ENCODE measurements at places on chromosomes 12 and 14.

DNA sequence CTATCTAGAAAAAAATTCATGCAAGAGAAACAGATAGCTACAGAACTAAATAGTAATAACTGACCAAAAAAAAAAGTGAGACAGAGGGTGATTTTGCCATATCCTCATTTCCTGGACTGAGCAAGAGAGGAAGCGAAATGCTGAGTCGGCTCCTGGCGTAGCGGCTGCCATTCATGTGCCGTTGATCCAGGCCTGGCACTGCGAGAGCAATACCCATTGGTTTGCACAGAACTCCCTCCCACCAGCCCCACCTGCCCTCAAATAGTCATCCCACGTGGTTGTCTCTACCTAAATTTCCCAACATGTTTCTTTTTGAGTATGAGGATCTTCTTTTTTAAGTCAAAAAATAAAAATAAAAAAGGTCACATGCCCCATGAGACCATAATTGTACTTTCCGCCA, 9.4 kb upstream of the WNT5B start:
- DNase-seq: no peak

DNA sequence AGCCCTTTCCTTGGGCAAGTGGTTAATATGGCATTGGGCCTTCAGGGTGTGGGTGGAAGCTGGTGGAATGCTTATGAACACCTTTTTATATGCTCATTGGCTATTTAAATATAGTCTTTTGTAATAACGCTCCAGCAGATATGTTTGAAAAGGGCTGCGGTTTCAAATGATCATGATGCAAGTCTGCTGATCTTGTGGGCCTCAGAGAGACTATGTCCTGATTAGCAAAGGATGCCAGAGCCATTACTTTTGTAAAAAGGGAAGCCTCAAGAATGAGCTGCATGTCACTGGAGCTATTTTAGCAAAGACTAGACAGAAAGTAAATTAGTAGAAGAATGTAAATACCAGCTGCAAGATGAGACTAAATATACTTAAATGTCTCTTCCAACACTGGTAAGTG, 200.5 kb downstream of the GXYLT1 start:
- no peak for DNase-seq

GRCh38 chr14:64646103-64646502, 58.1 kb upstream of the PLEKHG3 start:
- no peak for DNase-seq

DNA sequence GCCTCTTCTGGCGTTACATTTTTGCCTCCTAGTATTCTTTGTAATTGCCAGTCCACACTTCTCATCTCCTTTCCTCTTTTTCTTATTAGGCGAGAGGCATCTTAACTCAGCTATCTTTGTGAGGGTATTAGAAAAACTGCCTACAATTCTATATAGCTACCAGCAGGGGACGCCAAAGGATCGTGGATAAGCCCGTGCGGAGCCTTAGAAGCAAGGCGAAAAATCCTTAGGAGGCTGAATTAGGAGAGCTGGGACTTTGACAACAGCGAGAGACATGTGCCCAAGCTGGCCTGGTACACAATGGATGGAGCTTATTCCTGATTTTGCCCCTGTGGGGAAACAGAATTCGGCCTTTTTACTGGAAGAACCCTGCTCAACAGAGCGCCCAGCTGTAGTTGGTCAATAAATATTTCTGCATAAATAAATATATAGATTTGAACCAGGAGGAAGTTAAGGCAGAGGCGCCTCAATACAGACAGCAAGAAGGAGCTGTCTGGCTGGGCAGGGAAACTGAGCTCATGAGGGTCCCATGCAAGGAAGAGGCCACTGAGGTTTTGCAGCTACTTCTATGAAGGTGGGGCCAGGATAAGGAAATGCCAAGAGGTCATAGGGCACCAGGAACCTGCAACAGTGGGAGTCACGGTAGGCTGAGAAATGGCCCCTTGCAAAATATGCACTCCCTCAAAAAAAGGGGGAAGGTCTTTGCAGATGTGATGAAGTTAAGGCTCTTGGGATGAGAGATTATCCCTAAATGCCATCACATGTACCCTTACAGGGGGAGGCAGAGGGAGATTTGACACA, 14.6 kb upstream of the RBM19 start:
- DNase-seq: no peak

GRCh38 chr14:101464310-101464983, 96.8 kb upstream of the DIO3 start:
- no peak for DNase-seq

- DNase-seq: no peak
Measured at GRCh38 chr14:100045642-100046344, 19.4 kb upstream of the EVL start.

DNA sequence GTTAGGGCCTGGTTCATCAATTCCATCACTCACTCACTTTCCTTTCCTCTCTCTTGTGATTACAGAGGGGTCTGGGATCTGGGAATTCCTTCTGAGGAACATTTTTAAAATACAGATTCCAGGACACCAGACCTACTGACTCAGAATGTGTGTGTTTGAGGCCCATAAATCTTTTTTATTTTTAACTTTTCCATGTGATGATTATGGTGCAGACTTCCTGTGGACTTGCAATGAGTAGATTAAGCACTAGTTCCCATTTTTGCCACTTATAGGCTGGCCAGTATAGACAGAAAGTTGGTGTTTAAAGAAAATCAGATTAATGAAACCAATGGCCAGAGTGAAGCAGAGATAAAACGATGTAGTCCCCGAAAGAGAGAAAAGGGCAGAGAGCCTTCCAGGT, 28.1 kb downstream of the SLC41A2 start:
- no peak for DNase-seq

GRCh38 chr14:23580948-23581281, 2.3 kb upstream of the JPH4 start:
- no peak for DNase-seq

- DNase-seq: no peak
Measured at GRCh38 chr12:77888611-77889010, 57.9 kb downstream of the NAV3 start.

GRCh38 chr14:98512501-98513251, 759.3 kb downstream of the BCL11B start:
- no peak for DNase-seq

DNA sequence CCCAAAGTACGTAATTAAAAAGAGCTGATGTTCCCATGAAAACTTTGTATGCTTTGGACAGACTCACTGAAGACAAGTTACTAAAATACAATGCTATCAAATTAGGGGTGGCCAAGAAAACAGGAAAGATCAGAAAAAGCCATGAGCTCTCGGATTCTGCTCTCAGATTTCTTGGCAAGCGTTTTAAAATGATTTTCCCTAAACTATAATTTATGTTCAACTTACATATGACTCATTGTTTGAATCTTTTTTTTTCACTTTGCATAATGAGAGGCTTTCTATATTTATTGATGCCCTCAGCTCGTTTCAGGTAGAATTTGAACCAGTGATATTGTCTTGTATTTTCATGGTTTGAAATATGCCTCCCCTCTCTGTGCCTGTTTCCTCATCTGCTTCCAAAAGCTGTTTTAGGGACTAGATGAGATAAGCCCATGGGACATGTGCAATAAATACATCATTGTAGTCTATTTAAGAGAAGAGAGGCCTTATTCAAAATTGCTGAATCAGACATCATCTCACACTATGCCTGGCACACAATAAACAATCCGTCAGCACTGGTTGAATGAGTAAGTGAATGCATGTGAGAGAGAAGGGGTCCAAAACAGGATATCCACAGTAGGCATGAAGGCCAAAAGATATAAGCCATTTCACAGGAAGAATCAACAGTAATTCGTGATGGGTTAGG, 4.7 kb upstream of the IPO8 start:
- no peak for DNase-seq

GRCh38 chr12:12505544-12506495, 56.8 kb downstream of the DUSP16 start:
- DNase-seq: no peak

GRCh38 chr14:49935526-49935925, 42.6 kb downstream of the ARF6 start:
- no peak for DNase-seq

GRCh38 chr14:72608391-72609204, 285.3 kb downstream of the DPF3 start:
- DNase-seq: no peak

DNA sequence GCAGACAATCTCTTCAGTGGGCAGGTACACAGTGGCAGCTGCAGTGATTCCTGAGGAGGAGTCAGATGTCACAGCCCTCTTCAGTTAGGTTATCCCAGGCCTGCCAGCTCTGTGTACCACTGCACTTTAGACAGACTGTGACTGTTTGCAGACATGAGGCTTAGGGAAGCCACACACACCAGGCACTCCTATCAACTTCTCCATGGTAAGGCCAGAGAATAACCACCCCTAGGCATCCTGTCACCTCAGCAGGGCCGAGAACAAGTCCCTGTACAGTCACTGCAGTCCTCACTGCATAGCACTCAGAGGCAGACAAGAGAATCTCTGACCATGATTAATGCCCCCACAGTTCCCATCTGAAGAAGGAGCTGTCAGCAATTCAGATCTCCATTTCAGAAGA, 296.5 kb downstream of the GALC start:
- no peak for DNase-seq

DNA sequence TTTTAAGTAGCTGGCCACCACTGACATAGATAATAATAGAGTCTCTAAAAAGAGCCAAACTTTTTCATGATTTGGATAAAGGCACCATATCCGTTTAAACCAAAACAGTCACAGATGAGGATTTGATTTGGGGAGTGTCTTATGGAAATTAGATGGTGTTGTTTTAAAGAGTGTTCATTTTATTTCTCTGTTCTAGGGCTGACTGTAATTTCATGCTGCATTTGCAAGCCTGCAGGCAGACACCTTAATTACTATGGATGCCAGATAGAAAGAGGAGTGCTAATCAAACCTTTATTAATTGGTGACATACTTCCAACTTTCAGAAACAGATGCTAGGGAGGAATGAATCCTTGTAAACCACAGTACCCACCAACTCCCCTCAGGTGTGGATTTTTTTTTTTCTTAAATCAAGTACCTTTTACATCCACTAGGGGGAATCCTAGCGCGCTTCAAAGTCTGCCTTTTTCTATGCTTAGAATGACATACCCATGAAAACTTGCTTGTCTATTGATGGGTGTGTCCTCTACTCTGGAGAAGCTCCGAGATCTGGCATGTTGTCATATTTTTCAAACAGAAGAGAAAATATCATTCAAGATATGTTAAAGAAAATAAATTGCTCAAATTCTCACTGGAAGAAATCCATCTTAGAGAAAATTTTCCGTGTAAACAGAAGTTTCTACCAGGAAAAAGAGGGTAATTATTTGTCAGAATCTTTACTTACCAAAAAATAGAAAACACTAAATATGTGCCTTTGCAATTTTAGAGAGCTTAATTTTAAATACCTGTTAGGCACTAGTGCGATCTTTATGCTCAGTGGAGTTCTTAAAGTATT, 14.2 kb upstream of the PLXNC1 start:
- DNase-seq: no peak

DNA sequence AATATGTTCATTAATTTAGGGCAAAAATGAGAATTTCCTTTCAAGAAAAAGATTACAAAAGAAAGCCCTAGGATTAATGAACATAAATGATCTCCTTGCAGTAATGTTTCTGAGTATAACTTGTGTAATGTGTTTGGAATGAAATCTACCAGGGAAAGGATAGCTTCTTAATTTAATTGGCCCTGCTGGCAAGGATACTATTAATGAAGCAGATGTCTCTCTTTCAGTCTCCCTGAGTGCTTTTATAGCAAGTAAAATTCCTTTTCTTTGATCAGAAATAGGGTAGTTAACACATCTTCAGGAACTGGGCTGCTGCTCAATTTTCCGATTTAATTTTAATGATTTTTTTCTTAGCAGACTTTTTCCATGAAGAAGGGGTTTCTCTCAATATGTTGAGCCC, 379.4 kb upstream of the PDE3A start:
- no peak for DNase-seq

DNA sequence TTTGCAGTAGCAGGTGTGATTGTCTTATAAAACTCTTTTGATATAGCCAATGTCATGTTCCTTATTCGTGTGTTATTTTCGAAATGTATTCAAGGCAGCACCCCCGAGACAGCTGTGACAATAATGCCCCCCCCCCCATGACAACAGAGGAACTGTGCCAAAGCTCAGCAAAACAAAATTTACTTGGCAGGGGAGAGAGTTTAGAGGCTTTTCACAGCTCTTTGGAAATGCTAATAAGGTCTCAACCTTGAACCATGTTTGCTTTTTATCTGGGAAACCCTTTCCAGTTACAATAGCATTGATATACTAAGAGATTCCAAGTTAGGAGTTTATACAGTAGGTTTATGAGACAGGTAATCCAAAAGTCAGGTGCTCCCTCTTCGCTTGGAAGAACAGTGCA, 56.4 kb upstream of the USP44 start:
- DNase-seq: no peak

All from effector memory CD4-positive, alpha-beta T cell (primary cell).